MM.1S (cell line): ENCODE measurements at places on chromosomes 5 and 9.

GRCh38 chr9:125280945-125281344, 19.3 kb downstream of the GAPVD1 start:
- DNase-seq, result no peak

GRCh38 chr5:100584069-100584468, 48.9 kb downstream of the FAM174A start:
- DNase-seq, result no peak

- DNase-seq, result peak; percentile 89
Observed at GRCh38 chr5:135398855-135399793, at the start of gene MACROH2A1. Gene MACROH2A1, minus strand, starts transcription at chr5:135399231. Its CDS starts 10,138 bp downstream, at chr5:135389093.

- DNase-seq, result no peak
Observed at GRCh38 chr5:138359621-138360020, 7.1 kb downstream of the KDM3B start.
